Activated effector memory CD4-positive, alpha-beta T cell treated with Interleukin-2 at 50 U/mL for 16 hours (primary cell): ENCODE measurements at places on chromosomes 1 and 21.

DNA sequence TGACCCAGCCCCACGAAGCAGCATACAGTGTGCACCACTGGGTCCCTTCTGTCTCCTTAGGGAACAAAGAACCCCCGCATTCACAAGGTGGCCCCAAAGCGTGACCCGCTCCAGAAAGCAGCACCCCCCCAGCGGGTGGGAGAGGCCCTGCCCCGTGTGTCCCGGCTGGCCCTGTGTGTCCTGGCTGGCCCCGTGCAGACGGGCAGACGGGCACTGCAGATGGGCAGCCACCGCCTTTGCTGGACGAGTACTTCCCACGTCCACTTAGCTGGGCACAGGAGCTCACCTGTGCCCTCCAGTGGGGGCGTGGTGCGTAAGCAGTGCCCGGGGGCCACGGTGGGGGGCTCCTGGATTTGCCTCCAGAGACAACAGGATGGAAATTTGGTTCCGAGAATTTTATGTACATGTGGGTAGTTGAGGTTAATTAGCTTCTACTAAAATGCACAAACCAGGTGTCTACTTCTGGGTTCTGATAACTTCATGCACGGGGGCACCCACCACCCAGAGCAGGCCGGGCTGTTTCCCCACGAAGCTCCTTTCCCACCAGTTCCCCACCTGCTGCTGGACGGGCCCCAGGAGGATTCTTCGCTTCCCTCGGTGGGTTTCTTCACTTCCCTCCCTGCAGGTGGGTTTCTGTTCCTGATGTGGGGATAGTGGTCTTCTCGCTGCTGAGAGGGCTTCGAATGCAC, 33.2 kb upstream of the SLC19A1 start:
- DNase-seq: no peak

DNA sequence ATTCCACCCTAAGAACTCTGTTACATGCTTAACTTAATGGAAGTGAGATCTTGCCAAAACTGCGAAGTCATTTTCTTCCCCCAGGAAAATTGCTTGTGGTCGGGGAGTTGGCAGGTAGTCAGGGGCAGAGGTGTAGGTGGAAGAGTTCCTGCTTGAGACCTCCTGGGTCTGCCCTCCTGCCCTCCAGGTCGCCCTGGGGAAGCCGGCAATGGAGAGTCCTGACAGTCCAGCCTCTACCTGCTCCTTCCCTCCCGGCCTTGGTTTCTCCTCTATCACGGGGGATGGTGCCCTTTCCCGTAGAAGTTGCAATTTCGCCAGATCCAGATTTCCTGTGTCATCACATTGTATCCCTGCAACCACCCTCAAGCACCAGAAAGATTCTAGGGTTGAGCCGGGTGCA, 463.8 kb downstream of the MATN1 start:
- no peak for DNase-seq

DNA sequence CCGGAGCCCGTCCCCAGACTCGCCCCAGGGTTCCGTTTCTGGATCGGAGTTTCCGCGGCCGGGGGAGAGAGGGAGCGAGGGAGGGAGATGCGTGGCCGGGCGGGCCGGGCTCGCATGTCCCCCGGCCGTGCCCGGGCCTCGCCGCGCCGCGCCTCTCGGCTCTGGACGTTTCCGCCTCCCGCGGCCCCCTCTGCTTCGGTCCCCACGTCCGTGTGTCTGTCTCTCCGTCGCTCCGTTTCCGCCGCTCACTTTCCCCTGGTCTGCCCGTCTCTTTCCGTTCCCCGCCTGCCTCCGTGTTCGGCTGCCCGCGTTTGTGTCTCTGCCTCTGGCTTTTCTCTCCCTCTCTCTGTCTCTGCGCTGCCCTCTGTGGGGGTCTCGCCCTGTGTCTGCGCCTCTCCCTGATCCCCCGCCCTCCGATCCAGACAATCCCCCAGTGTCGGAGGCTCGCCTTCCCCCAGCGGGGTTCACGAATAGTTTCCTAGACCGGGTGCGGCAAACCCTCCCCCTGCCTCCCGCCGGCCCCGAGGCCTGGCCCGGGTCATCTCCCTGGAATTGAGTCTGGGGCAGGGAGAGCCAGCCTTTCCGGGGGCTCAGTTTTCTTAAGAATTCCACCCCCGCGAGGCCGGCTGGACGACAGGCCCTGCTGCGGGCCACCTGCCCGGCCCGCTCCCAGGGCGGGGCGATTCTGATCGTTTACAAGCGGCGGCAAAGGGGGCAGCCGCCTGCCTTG, 735 bp downstream of the NBL1 start:
- DNase-seq: peak; percentile 38

- no peak for DNase-seq
These were observed 11.4 kb upstream of the PCBP3 start for GRCh38 chr21:45632160-45632559.

DNA sequence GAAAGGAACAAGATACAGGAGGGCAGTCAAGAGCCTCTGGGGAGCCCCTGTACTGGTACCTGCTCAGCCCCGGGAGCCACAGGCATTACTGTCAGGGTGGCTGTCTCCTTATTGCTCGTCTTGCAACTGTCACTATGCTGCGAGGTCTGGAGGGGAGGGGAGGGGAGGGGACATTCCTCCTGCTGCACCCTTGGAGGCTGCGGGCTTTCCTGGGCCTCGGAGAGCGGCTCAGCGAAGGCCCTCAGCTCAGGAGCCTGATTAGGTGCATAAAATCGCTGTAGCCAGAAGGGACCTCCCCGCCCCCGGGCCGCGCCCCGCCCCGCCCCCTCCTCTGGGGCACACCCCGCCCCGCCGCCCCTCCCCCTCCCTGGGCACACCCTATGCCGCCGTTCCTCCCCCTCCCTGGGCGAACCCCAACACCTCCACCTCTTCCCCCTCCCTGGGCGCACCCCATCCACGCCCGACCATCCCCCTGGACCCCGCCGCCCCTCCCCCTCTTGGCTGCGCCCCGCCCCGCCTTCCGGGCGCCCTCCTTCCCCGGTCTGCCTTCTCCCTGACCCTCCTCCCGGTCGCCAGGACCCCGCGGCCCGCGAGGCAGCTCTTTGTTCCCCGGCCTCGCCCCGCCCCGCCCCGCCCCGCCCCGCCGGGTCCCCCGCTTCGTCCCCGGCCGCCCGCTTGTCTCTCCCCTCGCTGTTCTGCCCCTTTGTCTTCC, 35.5 kb downstream of the CACHD1 start:
- DNase-seq: peak; percentile 2

DNA sequence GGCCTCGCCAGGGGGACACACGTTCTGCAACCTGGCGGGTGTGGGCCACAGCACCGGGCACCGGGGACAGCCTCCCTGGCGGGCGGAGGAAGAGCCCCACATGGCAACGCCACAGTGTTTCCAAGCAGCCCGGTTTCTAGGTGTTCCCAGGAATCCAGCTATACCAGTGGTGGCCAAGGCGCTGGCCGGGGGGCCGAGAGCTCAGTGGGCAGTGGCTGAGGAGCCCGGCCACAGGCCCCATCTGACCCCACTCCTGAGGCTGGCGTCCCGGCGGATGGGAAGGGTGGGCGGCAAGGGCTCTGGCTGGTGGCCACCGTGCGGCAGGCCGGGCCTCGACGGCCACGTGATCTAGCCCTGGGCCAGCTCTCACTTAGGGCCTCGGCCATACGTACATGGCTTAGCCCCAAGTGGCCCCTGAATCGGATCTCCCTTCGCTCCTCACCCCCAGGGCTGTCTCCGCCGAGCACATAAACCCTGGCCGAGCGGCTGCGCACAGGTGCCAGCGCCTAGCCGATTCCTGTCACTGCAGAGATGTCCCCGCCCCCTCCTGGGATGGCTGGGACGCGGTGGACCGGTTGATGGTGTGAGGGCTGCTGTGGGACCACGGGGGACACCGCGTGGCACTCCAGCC, 68.7 kb downstream of the MORN1 start:
- DNase-seq: no peak

DNA sequence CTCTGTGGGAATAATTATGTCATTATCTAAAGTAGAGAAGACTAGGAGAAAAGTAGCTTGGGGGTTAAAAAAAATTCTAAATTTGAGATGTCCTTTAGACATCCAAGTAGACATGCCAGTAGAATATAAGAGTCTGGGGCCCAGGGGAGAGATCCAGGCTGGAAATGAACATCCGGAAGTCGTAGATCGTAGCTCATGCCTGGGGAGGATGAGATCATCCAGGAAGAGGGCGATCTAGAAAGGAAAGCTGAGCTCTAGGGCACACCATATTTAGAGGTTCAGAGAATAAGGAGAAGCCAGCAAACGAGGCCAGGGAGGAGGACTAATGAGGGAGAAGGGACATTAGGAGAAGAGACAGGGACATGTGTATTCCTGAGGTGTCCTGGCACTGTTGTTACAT, 12.2 kb downstream of the NGF start:
- no peak for DNase-seq

GRCh38 chr1:96521010-96521409, 200.6 kb upstream of the PTBP2 start:
- DNase-seq: no peak

DNA sequence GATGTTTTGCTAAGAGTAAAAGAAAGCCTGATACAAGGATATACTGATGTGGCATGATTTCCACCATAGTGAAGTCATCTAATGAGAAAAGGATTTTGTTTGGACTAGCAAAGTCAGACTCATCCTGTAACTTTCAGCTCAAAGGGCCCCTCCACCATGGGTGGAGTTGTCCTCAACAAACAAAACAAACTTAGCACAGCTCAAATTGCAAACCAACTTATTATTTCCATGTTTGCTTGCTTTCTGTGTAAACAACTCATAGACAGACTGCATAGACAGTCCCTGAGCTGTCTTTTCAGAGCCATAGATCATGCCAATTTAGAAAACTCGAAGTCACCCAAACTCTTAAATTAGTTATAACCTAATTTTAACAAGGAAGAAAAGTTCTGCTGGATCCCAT, 69.4 kb upstream of the VAV3 start:
- no peak for DNase-seq
